ENCODE measurements at places on chromosomes 7 and 10.

- DNase-seq: no peak
Measured at GRCh38 chr7:155590215-155591018, 44.1 kb upstream of the CNPY1 start.

DNA sequence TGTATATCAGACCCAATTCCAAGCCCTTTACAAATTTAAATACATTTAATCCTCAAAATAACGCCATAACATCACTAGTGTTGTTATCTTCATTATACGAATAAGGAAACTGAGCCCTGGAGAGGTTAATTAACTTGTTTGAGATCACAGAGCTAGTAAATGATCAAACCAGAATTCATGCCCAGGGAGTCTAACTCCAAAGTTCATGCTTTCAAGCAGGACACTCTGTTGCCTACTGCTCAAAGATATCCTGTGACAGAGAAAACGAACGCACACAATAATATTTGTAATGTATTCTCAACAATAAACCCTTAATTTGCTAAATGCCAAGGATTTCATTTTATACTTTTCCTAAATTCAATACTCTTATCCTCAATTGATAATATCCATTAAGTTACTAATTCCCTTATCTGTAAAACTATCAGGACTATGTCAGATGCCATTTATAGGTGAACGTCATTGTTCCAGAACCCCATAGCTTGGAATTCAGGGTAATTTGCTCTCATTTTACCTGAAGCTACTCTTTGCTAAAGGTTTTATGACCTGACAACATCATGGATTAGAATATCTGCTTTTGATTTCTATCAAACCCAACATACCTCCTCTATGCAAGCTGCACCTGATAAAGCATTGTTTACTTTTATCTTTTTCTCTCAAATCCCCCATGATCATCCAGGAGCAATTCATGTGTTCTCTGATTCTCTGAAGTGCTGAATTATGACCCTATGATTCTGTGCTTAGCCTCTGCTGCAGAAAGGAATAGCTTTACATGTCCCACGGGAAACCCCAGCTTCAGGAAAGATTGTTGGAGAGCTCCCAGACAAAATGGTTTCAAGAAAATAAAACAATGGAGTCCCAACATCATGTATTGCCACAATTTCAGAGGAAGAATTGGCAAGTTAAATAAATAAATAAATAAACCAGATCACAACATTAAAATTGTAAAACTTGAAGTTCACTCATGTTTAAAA lies 150.2 kb upstream of the CDK1 start:
- DNase-seq: no peak

DNA sequence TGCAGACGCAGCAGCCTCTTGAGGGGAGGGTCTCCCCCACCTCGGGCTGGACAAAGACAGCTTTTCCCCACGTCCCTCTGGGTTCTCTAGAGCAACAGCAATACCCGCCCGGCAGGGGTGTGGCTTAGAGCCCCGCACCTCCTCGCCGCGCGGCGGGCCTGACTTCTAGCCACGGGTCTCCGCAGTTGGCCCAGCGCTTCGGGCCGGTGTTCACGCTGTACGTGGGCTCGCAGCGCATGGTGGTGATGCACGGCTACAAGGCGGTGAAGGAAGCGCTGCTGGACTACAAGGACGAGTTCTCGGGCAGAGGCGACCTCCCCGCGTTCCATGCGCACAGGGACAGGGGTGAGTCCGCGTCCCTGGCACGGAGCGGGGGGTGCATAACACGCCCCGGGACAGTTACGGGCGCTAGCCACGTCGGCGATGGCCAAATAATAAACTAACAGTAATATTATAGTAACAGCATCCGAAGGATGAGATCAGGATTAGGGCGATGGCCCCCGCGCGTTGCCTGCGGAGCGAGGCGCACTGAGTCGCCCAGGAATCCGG lies 1.2 kb downstream of the CYP2E1 start:
- DNase-seq: no peak

DNA sequence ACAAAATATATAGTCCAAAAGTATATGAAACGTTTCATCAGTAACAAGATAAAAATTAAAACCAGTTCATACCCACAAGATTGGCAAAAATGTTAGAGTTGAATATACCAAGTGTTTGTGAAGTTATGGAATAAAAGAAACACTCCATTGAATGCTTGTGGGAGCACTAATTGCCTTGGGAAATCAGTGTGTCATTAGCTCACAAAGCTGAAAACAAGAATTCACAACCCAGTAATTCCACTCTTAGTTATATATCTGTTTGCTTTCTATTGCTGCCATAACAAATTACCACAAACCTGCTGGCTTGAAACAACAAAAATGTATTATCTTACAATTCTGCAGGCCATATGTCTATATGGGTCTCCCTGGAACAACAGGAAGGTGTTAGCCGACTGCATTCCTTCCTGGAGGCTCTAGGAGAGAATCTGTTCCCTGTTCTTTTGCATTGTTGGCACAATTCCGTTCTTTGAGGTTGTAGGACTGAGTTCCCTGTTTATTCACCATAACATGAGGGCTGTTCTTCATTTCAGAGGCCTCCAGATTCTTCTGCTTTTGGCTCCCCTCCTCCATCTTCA lies 45.7 kb downstream of the SEM1 start:
- no peak for DNase-seq

GRCh38 chr10:47349941-47350371 lies 1.8 kb downstream of the RBP3 start:
- no peak for DNase-seq

GRCh38 chr7:119842337-119842736 lies 430.6 kb upstream of the KCND2 start:
- DNase-seq: no peak

- no peak for DNase-seq
Measured at GRCh38 chr10:77866598-77866997, 60.0 kb downstream of the DLG5 start.

GRCh38 chr7:139947021-139947420 lies 115.7 kb downstream of the PARP12 start:
- no peak for DNase-seq

GRCh38 chr10:3813986-3814837 lies 29.2 kb upstream of the KLF6 start:
- peak; percentile 85 for DNase-seq

- DNase-seq: peak; percentile 0
Measured at GRCh38 chr10:94963901-94964300, 25.4 kb downstream of the CYP2C9 start.

DNA sequence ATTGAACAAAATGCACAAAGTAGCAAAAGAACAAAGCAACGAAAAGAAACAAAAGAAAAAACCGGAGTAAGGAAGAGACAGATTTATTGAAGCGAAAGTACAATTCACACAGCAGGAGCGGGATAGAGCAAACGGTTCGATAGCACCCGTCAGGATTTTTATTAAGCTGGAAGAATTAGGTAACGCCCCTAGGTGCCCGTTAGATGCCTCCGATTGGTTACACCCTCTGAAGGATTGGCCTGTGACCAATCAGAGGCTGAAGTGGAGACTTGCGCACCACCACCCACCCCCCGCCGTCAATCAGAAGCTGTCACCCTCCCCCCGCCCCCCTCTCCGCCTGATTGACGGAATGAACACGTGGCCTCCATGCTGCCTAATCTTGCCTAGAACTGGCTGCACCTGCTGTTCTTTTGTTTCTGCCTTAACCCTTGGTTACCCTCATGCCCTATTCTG lies 16.8 kb downstream of the OCM2 start:
- no peak for DNase-seq

- no peak for DNase-seq
Measured at GRCh38 chr7:158291998-158292397, 295.6 kb downstream of the PTPRN2 start.

GRCh38 chr7:107982918-107983389 lies 20.0 kb downstream of the LAMB1 start:
- peak; percentile 54 for DNase-seq

DNA sequence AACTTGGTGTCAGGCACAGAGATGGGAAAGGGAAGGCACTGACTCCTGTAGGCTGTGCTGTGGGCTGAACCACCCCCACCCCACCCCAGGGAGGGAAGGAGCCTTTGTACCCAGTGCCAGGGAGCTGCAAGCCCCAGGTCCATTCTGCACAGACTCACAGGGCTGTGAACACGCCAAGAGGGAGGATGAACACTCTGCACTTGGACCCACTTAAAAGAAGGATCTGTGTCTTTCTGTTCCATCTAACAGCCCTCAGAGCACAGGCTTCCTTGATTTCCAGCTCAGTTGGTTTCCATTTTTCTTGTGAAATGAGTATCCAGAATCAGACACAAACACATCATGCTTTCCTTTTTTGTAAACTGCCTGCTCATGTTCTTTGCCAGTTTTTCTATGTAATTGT lies 84.9 kb downstream of the GRB10 start:
- DNase-seq: no peak

DNA sequence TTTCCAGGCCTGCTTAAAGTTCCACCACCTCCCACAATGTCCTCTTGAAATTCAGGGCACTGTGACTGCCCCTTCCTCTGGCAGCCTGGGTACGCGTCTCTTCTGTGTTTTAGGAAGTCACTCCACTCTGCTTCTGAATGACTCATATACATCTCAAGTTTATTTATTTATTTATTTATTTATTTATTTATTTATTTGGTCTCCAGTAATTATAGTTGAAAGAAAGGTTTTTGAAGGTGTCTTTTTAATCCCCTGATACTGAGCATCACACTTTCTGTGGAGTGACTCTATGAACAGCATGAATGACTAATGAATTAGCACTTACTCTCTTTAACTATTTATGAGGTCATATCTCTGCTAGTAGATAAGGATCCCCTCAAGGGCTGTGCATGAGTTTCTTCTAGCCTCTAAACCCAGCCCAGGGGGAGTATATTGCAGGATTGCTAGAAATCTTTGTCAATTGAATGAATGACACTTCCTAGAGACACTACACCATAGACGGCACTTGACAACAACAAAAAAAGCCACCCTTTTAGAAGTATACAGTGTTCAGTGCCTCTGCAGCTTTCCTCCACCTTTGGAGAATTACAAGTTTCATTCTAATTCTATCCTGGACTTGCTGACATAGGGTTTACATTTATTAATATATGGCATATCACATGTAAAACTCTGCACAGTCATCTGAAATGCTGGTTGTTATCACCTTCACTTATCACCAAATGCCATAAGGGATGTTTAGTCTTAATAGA lies 2.1 kb downstream of the MACC1 start:
- no peak for DNase-seq

GRCh38 chr10:84900141-84900540 lies 571.8 kb downstream of the CCSER2 start:
- DNase-seq: no peak

DNA sequence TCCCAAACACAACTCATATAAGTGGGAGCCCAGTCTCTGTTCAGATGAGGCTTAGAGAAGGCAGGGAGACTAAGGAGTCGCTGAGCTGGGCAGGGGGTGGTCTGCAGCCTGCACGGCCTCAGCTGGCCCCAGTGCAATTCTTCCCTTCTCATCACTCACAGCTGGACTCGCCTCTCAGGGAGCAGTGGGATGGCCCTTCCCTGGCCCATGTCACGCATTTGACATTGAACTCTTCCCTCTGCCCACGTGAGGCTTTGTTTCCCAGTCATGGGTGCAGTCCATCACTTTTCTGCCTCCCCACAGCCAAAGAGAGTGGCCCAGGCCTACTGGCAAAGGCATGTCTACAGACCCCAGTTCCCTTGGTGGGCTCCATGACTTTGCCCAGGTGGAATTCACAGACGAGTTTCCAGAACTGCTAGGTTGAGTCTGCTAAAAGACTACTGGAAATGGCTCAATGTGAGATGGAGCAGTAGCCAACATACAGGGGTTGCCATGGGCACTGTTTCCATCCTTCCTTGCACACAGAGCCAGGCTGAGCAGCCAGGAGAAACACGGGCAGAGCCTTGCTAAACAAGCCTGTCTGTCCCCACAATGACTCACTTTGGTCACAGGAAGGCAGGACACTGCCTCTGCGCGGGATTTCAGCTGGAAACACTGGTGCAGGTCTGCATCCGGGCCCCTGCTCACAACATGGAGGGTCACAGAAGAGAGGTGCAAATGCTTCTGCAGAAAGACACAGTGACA lies 90.1 kb downstream of the OAT start:
- no peak for DNase-seq

- peak; percentile 34 for DNase-seq
Measured at GRCh38 chr10:63084690-63085382, 48.3 kb upstream of the NRBF2 start.

GRCh38 chr10:130012129-130012528 lies 48.1 kb upstream of the EBF3 start:
- no peak for DNase-seq

DNA sequence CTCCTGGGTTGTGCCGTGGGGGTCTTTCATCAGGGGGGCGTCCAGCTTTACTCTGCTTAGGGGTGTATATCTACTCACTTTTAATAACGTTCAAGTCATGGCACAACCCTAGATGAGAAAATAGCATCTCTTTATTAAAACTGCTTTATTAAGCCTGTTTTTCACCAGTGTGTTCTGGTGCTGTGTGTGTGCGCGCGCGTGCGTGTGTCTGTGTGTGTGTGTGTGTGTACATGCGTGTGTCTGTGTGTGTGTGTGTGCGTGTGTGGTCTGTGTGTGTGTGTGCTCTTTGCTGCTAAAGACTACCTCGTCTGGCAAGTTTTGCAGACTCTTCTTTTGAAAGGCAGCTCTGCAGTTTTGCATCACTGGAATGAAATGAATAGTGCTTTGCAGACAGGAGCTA lies 390.9 kb upstream of the MKI67 start:
- no peak for DNase-seq

DNA sequence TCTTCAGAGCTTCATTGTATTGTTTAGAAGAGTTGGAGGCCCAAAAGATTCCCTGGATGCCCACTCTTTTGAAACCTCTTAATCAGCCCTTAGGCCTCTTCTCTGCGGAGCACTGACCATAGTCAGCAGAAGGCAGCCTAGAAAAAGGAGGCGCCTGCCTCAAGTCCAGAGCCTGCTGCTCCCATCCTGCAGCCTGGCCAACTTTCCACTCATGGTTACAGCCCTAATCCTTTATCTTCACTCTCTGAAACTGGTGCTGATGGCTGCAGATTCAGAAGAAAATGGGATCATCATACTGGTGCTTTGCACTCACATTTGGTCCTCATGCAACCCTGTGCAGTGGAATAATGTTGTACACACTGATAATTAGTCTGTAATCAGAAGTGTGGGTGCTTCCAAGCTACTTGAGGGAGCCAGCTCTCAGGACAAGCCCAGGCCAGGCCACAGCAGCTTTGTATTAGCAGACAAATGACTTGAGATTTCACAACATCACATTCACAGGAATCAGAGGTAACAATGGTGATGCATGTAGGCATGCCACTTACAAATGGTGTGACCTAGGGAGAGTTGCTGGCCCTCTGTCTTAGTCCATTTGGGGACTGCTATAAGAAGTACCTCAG lies 272.9 kb downstream of the GALNT17 start:
- no peak for DNase-seq

DNA sequence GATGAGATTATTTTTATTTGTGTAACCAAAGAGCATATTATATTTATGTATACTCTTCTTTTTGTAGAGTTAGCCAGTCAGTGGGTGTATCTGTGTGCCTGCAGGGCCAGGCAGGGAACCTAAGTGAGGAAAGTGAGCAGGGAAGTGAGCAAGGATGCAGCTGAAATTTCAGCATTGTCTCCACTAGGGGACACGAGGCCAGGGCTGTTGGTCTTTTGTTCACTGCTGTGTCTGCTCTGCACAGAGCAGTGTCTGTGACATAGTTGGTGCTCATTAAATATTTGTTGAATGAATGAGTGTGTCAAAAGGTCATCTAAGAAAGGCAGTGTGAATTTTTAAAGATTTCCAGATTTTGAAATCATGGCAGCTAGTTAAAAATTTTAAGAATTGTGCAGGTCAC lies 51.8 kb downstream of the SUGCT start:
- no peak for DNase-seq

GRCh38 chr10:131996466-131997365 lies 15.0 kb upstream of the BNIP3 start:
- DNase-seq: no peak

GRCh38 chr7:159009951-159010350 lies 134.7 kb downstream of the VIPR2 start:
- DNase-seq: no peak

GRCh38 chr7:100785878-100786277 lies 41.4 kb downstream of the EPHB4 start:
- no peak for DNase-seq

Measured in GM04503 (cell line).